ENCODE measurements at places on chromosomes 2 and 18.

DNA sequence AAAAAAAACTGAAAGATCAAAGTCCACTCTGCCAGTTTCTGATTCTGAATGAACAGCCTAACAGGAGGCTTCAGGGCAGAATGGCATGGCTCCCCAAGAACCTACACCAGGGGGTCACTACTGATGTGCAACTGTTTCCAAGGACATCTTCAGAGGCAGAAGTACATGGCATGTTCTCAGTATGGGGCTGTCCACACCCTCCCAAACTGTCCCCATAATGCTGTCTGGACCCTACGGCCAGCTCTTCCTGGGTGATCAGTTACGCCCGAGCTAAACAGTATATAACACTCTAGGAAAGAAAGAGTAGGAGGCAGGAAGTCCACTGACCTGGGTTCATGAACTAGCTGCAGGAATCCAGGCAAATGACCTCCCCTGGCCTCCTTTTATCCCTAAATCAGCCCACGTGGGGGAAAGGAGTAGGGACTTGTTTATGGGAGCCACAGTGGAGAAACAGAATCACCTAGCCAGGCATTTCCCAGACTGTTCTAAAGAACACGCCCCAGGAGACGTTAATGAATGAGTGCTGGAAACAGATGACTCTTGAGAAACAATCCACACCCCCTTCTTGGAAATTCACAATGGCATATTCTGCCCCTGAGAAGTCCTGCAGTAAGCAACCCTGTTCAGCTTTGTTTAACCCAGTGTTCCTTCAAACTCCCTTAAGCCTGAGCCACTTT, 2.5 kb downstream of the TMBIM1 start:
- DNase-seq = no peak

DNA sequence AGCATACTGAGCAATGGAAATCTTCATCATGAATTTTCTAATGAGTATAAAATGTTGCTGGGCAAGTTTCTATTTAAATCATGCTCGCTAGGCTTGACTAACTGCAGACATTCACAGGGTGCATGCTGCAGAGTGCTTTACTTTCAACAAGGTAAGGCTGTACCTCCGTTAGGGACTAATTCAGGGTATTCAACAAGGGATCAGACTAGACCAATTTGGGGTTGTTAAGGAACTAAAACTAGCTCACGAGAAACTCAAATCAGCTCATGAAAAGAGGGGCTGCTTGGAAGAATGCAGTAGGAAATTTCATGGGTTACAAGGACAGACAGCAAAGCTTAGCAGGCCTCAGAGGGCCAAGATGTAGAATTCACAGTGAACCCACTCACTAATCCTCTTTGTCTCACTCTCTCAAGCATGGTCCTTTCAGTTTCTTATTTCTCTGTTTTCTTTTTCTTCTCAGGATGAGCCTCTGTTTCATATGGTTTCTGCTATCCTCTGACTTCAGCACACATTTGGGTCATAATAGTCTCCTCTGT, 2.2 kb downstream of the MYO3B start:
- no peak for DNase-seq

DNA sequence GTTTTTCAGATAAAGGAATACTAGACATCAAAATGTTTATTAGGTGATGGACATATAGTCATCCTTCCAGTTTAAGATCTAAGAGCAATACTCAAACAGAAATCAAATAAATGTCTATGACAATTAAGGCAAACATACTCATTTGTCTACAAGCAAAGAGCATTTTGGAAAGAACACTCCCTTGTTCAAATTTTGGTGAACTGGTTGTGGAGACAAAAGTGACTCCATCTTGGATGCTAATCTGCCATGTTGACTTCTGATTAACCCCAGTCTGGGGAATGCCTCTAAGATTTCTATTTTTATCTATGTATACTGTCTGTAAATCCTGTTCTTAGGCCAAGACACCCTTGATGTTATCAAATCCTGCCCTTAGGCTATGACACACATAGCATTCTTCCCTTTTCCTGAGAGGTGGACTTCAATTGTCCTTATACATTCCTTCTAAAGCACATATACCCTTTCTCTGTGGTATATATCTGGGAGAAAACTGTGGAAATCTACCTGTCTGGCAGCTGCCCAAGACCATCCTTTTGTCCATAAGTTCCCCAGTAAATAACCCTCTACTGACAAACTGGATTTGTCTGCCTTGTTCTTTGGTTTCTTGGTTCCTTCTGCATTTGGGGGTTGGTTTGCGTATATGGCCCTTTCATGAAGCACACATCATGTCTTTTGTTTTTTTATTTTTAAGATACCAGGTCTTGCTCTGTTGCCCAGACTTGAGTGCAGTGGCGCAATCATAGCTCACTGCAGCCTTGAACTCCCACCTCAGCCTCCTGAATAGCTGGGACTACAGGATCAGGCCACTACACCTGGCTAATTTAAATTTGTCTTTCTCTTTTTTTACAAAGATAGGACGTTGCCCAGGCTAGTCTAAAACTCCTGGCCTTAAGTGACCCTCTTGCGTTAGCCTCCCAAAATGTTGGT, 12.5 kb upstream of the PLEKHM3 start:
- no peak for DNase-seq

DNA sequence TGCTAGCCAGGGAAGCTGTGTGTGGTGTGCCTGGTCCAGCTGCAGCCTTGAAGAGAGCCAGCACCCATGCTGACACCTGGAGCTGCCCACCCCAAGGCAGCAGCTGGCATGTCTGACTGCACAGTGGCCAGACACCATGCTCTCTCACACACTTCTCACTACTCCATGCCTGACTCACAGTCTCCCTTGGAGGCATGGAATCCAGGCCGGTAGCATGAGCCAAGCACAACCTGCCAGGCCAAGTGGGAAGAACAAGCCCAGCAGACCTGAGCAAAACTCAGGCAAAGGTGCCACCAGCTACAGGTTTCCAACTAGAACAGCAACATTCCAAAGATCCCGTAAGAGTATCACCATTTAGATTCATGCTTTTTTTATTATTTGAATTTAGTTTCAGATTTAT, 625.3 kb upstream of the LRRTM4 start:
- DNase-seq = no peak

DNA sequence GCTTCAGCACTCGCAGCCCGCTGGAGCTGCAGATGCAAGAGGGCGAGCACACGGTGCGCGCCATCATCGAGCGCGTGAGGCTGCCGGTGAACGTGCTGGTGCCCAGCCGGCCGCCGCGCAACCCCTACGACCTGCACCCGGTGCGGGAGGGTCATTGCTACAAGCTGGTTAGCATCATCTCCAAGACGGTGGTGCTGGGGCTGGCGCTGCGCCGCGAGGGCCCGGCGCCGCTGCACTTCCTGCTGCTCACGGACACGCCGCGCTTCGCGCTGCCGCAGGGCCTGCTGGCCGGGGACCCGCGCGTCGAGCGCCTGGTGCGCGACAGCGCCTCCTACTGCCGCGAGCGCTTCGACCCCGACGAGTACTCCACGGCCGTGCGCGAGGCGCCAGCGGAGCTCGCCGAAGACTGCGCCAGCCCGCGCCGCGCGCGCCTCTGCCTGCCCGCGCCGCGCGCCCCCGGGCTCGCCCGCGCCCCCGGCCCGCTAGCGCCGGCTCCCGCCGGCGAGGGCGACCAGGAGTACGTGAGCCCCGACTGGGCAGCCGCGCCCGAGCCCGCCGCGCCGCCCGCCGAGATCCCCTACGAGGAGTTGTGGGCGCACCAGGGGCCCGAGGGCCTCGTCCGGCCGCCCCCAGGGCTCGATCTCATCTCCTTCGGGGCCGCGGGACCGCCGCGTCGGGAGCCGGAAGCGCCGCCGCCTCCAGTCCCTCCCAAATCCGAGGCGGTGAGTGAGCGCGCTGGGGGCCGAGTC, 11.8 kb downstream of the GAREM2 start:
- DNase-seq = peak; percentile 66

DNA sequence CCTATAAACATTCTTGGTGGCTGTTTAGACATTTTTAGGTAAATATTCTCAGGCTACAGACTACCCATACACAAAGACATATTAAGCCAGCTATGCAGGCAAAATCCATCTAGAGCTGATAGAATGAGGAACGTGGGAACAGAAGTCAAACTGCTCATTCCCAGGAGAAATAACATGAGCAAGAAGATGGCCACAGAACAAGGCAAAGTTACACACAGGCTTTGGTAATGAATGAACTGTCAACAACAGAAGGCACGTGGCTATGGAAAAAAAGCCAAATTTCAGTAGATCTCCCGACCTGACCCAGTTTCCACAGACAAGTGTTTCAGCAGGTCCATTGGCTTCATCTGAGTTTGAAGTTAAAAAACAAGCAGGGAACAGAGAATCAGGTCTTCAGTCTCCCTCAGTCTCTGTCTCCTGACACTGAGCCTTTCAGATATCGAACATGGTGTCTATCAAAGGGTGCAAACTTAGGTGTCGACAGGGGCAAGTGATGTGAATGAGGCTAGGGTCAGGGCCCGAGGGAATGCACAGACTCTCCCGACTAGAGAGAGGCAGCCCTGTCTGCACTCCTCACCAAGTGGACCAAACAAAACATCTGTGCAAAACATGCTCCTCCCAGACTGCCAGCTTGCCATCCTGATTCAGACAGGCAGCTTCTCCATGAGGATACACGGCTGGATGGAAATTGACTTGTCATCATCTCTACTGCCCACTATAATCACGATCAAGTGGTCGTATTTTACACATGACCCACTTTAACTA, 25.9 kb downstream of the SIGLEC15 start:
- no peak for DNase-seq

GRCh38 chr2:150484461-150485021, 2.9 kb downstream of the RND3 start:
- DNase-seq = no peak

GRCh38 chr2:69625078-69625795, 18.3 kb downstream of the AAK1 start:
- DNase-seq = no peak

DNA sequence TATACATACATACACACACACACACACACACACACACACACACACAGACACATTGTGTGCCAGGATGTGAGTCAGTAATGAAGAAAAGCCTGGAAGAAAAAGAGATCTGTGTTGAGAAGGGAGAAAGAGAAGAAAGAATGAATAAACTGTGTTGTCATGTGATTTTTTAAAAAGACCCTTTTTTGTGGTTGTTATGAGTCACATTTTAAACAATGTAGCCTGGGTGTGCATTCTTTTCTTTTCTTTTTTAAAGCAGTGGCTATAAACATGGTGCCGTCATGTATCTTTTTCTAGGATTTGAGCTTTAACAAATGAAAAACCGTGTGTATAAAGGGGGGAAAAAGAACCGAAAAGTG, 87.2 kb downstream of the NRP2 start:
- DNase-seq = no peak

- no peak for DNase-seq
Measured at GRCh38 chr2:5454051-5454390, 238.2 kb upstream of the SOX11 start.

DNA sequence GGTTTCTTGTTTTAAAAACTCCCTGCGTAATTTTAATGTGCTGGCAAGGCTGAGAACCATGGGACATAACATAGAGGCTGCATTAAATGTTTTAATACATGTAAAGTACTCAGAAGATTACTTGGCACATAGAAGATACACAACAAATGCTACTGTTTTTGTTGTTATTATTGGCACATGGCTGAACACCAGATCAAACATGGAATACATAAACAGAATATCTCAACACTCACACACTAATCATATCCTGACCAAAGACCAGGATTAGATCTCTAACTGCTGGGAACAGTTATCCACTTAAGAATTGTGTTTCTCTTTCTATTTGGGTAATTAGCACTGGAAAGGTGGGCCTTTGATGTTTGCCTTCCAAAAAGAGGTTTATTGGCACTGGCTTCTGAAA, 69.3 kb downstream of the KCNE4 start:
- no peak for DNase-seq

DNA sequence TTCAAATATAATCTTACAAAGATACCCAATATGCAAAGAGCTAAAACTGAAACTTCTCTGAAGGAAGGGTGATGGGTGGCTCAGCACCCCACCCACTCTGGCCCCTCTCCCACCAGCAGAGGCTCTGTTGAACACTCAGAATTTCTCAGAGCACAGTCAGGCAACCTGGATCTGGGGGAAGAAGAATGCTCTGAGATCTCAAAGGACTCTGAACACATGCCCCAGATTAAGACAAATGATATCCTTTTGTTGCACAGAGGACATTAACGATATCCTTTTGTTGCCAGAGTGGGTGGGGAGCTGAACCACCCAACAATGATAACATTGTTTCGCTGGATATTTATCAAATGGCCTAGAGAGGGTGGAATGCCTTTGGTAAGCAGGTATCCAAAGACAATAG, 104.8 kb downstream of the LBH start:
- DNase-seq = no peak

DNA sequence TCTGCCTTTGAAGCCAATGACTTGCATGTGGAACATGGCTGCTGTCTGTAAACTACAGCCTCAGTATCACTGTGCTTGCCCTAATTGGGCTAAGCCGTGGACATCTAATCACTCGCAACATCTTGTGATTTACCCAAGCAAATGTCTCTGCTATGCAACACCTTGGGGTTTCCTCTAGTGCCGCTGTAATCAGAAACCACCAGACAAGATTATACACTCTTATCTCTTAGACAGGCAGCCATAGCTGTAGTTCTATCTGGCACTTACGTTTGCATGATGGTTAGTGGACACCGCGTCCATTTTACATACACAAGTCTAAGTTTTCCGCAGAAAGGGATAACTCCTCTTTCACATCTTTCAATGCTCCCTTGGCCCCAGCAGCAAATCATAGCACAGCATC, 204.3 kb upstream of the CCDC68 start:
- no peak for DNase-seq

GRCh38 chr2:160918906-160919503, 241.2 kb upstream of the TANK start:
- DNase-seq = no peak

DNA sequence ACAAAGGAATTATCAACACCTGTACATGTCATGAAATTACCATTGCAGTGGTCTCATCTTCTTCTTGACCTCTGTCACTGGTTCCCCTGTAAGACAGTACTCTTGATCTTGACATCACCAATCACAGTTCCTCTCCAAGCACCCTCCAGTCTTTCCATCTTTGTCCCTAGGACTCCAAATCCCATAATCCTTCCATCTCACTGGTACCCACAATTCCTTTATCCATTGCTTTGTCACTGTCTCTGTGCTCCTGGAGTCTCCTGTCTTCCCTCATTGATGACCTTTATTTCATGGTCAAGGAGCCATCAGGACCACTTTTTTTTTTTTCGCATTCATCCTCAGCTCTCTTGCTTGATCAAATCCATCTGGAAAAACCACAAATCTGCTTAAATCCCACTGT, 56.7 kb downstream of the COL4A3 start:
- no peak for DNase-seq

- DNase-seq = no peak
Measured at GRCh38 chr2:239912171-239912937, 112.8 kb downstream of the NDUFA10 start.
